ENCODE measurements at places on chromosomes 5 and 9.

DNA sequence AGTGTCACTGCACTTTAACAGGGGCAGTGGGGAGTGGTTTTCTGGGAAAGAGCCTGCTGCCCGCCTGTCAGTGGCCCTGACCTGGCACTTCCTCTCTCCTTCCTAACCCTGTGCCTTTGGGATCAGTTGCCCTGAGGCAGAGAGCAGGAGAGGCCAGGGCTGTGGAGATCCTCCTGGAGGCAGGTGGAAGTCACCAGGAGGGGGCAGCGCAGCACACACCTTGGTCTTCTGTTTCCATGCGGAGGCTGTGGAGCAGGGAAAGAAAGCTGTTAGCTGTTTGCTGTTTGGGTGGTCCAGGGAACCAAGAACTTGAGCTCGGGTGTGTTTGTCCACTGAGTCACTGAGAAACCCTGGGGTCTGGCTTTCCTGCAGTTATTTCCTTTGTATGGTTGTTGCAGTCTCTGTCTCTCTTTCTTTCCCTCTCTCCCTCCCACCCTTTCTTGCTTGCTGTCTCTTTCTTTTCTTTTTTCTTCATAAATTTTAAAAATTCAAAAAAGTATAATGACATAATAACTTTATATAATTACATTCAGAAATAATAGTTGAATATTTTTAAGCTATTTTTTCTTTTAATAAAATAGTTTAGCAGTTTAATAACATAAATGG, 28.1 kb downstream of the NTRK2 start:
- peak; percentile 8 for DNase-seq

DNA sequence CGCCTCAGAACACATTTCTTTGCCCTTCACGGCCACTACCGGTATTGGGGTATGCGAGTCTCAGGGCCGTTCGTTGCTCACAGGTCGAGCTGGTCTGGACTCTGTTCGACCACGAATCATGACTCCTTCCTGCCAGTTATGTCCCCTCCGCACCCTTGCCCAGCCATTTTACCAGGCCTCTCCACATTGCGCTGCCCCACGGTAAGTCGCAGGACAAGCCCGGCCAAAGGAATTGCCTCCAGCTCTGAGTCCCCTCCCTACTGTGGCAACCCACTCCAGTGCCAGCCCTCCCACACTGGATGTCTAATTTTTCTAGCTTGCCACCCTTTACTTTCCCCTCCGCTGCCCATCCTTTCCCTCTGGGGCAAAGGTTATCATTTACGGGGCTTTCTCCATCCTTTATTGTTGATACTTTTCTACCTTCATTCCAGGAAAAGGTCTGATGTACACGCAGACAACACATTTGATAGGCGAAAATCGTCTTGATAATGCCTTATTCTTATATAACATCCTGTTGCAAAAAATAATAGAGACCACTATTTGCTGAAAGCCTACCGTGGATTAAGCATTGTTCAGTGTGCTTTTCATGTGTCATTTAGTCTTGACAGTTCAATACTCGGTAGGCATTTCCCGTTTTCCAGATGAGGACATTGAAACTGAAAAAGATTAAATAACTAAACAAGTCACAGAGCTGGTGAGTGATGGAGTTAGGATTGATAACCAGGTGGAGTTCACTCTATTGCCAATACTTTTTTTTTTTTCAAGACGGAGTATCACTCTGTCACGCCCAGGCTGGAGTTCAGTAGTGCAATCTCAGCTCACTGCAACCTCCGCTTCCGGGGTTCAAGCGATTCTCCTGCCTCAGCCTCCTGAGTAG, 958 bp upstream of the HSPA5 start:
- DNase-seq: no peak

GRCh38 chr9:121811140-121811539, 159.7 kb downstream of the DAB2IP start:
- DNase-seq: no peak

DNA sequence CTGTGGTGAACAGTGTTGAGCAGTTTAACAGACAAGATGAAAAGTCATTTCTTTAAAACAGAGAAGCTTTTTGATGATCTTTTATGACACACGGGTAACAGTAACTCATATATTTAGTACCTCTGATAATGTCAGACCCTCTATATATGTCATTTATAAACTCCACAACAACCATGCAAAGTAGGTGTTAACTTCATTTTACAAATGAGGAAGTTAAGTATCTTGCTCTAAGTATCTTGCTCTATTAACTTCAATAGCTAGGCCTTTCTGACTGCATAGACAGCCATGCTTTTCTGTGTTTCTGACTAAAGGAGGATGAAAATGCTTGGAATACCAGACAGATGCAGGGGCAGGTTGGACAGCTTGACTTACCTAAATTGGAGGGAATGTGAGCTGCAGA, 1.8 kb downstream of the NUDT2 start:
- DNase-seq: no peak

DNA sequence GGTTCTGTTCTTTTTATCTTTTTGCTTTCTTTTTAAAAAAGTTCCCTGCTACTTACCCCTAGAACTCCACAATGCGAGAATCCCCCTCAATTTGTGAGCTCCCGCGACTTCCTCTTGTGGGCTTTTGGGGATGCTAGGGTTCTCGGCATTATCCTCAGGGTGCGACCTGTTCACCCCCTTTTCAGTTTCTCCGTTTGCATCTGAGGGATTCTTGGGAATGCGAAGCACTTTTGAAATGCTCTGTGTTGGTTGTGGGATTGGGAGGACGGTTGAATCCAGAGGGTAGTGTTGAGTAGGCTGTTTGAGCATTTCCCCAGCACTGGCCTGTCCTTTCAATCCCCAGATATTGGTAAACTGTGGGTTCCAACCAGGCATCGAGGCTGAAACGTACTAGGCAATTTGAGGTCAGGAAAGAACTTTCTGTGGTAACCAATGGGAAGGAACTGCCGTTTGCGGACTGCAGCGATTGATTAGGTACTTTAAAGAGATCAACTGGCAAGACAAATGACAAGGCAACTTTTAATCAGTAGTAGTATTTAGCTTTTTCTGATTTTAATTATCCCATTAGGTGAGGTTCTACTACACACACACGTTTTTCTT, 415 bp downstream of the XRCC4 start:
- no peak for DNase-seq

GRCh38 chr5:32709750-32710549, 1.2 kb upstream of the NPR3 start:
- peak; percentile 24 for DNase-seq

DNA sequence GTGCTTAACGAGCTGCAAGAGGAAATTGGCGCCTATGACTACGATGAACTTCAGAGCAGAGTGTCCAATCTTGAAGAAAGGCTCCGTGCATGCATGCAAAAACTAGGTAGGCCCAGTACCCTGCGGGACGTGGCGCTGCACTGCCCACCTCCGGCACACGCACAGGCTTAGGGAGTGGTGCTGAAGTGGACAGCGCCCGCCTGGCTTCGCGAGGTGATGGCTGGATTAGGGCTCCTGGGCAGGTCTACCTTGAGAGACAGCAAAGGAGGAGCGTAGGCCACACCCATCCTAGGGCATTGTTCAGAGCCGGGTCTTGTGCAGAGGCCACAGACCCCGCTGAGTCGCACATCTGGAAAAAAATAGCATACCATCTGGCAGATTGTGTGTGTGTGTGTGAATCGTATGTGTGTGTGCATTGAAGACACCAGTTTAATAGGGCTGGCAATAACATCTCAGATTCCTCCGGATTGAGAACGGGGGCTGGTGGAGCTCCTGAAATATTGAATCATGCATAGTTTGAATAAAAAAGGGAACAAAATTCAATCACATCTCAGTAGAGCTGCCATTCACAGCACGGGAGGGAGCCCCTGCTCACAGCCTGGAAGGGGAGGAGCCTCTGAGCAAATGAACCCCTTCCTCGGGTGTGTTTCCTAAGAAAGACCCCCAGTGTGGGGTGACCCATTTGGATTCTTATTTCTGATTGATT, 11.1 kb downstream of the OLFM1 start:
- no peak for DNase-seq

DNA sequence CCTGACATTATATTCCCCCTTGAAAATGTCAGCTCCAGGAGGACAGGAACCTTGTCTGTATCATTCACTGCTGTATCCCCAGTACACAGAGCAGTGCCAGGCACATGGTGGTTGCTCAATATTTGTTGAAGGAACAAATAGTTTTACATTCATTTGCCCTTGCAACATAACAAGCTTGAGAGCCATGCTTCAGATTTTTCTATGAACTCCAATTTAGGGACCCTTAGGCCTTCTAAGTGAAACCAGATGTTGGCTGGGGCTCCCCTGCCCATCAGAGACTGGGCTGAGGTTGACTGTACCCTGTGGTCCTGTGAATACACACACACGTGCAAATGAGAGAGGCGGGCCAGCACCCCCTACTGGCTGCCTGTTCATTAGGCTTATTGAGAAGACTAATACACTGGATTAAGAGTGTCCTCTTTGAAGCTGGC, 214.9 kb upstream of the WWC1 start:
- no peak for DNase-seq

GRCh38 chr9:97504381-97505216, 3.1 kb downstream of the TMOD1 start:
- no peak for DNase-seq

- no peak for DNase-seq
Observed at GRCh38 chr9:106146886-106147285, 452.5 kb downstream of the TMEM38B start.

GRCh38 chr5:147162740-147163139, 72.1 kb upstream of the STK32A start:
- no peak for DNase-seq

GRCh38 chr5:137199966-137200365, 299.2 kb downstream of the SPOCK1 start:
- DNase-seq: no peak

- DNase-seq: no peak
Observed at GRCh38 chr5:29005386-29005785, 1967.0 kb upstream of the CDH9 start.

- no peak for DNase-seq
Observed at GRCh38 chr9:93406371-93406770, 45.1 kb upstream of the FAM120A start.

DNA sequence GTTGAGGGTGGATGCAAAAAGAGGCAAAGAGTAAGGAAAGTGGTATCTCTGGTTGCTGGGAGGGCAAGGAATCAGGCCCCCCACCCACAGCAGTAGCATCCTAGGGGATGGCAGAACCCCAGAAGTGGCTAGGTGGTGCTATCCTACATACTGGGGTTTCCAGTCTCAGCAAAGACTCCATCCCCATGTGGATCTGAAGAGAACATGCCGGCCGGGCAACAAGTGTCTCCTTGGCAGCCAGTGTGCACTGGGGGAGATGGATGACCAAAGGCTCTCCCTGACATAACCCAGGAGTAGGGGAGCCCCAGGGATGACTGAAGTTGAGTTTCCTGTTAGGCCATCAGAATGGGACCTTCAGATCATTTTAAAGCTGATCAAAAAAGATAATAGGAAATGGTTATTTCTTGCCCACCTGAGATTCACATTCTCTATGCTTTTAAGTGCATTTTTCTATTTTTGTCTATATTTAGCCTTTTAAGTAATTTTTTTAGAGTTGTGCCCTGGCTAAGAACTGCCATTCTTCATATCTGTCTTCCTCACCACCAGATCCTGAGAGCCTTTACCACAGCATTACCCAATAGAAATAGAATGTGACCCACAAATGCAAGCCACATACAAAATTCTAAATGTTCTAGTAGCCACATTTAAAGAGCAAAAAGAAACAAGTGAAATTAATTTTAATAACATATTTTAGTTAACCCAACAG, 78.7 kb upstream of the SMIM23 start:
- DNase-seq: no peak

- DNase-seq: no peak
Observed at GRCh38 chr9:33919276-33919897, 102.4 kb downstream of the UBE2R2 start.

GRCh38 chr5:109143031-109143430, 266.7 kb downstream of the PJA2 start:
- no peak for DNase-seq

DNA sequence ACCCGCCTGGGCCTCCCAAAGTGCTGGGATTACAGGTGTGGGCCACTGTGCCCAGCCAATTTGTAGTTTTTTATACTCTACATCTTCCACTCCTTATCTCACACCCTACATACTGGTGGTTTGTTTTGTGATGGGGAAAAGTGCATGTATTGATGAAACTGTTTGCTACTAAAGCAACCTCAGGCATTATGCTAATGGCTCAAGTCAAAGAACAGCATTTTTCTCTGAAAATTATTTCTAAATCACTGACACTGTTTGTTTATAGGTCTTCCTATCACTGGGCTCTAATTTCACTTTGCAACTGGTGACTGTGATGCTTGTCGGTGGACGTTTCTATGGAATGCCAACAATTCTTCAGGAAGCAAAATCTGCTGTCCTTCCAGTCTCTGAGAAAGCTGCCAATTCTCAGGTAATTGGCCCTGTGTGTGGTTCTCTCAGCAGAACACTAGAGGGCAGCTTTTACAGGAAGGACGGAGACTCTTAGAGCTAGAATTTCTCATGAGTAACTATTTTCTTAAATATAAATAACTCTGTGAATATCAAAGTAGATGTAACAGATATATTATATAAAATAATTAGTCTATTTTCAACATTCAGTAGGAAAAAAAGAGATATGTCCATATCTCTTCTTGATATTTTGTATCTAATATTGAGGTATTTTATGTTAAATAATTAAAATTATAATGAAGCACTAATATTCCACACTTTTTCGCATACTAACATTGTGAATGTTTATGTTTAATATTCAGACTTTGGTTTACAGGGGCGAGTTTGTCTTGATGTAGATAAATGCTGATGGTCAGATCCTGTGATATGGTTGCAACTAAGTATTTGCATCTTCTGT, 244.1 kb downstream of the ADGRV1 start:
- DNase-seq: peak; percentile 7

DNA sequence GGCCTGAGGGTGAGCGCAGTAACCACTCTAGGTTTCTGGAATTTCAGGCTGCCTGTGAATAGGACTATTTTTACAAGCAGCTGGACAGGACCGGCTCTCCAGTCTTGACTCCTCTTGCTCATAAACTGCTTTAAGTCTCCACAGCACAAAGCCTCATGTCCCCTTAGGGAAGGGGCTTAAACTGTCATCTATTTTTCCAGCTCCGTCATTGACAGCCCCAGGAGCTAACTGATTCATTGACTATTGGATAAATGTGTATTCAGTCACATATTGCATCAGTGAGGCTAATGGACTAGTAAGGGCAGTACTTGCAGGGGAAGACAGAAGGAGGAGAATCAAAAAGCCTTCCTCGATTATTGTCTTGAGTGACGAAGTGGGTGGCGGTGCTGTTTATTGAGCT, 719.4 kb upstream of the ADAMTS16 start:
- DNase-seq: no peak

- no peak for DNase-seq
Observed at GRCh38 chr5:87051502-87052113, 216.1 kb upstream of the RASA1 start.

GRCh38 chr5:107813559-107813958, 142.8 kb upstream of the EFNA5 start:
- no peak for DNase-seq

- no peak for DNase-seq
Observed at GRCh38 chr5:24788829-24789514, 144.2 kb upstream of the CDH10 start.

GRCh38 chr9:79120941-79121340, 450.8 kb upstream of the TLE4 start:
- no peak for DNase-seq

- no peak for DNase-seq
Observed at GRCh38 chr9:7790819-7791182, 8.8 kb downstream of the DMAC1 start.

Data from CD4-positive, alpha-beta T cell treated with Interleukin-12 subunit alpha and Interleukin-12 subunit beta, for 1 hour (primary cell).